ENCODE measurements at places on chromosomes 16 and 17.

GRCh38 chr16:17375461-17376304 is 95.1 kb downstream of the XYLT1 start:
- no peak for DNase-seq

GRCh38 chr17:79761894-79762589 is 15.9 kb upstream of the CBX2 start:
- no peak for DNase-seq

GRCh38 chr16:48918520-48919258 is 308.7 kb upstream of the N4BP1 start:
- no peak for DNase-seq

DNA sequence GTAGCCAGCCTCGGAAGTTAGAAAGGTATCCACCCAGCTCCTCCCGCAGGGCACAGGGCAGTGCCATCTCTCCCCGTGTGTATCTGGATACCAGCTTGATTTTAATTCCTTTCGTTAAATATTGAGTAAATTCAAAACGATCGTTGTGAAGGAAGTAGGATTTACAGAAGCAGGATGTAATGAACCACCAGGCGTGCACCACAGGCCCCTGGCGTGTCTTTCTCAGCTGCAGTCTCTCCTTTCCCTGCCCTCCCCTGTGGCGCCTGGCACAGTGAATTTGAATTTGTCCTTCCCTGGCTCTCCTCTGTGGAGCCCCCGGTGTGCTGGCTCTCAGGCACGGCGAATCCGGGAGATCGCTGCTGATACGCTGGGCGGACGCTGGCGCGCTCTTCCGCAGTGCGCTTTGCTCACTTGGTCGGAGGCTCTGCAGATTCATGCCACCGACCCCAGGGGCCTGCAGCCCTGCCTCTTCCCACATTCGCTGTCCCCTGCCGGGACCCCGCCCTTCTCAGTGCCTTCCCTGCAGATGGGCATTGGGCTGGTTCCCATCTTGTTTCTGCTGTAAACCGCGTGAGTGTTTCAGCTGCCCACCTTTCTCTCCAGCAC is 164.6 kb downstream of the RPTOR start:
- peak; percentile 56 for DNase-seq

DNA sequence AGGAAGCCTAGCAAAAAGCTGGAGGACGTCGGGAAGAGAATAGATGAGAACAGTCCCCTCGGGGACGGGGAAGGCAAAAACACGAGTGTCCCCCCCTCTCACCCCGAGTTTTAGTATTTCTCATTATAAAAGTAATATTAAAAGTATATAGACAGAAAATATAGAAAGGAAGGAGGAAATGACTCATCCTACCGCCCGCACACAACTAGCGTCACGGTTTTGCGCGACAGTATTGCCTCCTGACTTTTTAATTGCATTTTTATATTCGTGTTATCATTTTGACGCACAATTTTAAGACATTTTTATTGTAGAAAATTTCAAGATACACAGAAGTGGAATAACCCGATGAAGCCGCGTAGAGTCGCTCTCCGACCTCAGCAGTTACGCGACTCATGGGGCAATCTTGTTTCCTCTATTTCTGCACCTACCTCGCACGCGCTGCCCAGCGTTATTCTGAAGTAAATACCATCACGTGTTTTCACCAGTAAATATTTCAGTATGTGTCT is 652 bp upstream of the SLC25A19 start:
- DNase-seq: peak; percentile 55

GRCh38 chr17:28997806-28998205 is 8.0 kb downstream of the SEZ6 start:
- DNase-seq: no peak

DNA sequence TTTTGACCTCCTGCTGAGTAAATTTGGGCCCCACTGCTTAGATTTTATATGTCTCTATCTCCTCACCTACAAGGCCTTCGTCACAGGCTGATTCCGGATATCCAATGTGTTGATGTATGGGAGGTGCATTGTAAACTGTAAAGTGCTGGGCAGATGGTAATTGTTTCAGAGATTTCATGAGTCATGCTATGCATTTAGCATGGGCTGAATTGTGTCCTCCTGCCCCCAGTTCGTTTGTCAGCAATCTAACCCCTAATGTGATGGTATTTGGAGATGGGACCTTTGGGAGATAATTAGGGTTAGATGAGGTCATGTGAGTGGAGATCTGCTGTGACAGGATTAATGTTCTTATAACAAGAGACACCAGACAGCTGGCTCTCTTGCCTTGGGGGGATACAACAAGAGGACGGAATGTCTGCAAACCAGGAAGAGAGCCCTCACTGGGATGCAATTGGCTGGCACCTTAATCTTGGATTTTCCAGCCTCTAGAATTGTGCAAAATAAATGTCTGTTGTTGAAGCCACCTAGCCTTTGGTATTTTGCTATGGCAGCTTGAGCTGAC is 101.8 kb upstream of the NLRP1 start:
- no peak for DNase-seq

DNA sequence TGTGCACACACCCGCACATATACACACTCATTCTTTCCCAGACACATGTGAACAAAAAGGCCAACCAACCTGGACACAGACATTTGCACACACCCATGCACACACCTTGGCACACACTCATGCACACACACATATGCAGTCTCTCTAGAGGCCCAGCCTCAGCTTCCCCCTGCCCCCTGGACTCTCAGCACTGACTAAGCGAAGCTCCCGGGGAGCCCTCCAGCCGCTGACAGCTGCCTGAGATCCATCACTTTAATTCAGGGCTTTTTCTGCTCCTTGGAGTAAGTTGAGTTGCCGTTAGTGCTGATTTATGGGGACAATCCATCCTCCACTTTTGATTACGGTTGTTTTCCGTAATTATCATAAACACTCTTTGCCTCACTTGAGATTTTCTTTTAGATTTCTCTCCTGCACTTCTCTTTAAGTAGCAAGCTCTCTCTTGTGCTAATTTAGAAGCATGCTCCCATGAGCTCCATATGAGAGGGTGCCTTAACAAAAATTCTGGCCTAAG is 158.6 kb upstream of the CDC42EP4 start:
- no peak for DNase-seq

DNA sequence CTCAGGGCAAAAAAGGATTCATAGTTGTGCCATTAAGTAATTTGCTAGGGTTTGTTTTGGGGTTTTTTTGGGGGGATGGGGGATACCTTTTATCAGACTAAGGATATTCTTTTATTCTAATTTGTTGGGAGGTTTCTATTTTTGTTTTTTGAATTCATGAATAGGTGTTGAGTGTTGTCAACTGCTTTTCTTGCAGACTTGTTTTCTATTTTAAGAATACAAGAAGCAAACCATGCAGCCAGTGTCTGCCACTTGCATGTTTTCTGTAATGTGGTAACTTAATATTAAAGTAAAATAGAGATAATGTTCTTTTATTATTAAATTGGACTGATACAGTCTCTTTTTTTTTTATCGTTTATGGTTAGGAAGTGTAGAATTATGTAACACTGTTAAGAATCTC is 49.5 kb downstream of the NFATC3 start:
- no peak for DNase-seq
